Peyer's patch (tissue), 4 donors: ENCODE measurements at places on chromosomes 11 and 22.
A peak's percentile ranks its signal among the peaks of the same experiment; 100 is the strongest.

GRCh38 chr11:10257478-10257877, 36.5 kb downstream of the SBF2 start:
- no peak for DNase-seq

DNA sequence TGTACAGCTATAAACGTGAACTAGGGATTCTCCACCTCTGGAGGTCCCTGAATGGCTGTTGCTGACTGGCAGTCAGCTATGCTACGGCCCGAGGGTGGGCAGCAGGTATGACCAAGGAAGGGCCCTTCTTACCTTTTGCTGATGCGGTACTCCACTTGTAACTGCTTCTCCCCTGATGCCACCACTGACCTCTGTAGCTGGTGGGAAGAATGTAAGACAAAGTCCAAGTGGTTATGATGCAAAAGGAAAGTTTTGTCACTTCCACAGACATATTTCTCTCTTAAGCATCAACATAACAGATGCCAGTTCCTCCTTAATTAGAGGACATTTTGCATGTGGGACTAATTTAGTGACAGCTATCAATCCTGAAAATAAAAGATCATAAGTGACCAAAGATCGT, 32.2 kb downstream of the P4HA3 start:
- DNase-seq: no peak

DNA sequence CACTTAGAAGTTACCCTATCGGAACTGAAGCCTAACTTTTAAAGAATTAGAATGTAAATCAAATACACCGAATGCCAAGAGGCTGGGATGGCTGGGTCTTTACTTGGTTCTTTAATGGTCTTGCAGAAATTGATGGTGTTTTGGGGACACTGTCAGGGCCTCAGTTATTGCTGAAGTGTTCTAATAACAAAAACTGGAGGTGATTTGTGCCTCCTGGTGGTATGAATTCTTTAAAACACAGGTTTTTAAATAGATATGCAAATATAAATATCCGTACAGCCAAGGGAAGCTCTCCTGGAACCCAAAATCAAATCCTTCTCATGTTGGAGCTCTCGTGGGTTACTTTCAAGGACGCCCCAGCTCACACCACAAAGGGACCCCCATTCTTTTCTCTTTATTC, 19.3 kb upstream of the TMPRSS5 start:
- DNase-seq: no peak

DNA sequence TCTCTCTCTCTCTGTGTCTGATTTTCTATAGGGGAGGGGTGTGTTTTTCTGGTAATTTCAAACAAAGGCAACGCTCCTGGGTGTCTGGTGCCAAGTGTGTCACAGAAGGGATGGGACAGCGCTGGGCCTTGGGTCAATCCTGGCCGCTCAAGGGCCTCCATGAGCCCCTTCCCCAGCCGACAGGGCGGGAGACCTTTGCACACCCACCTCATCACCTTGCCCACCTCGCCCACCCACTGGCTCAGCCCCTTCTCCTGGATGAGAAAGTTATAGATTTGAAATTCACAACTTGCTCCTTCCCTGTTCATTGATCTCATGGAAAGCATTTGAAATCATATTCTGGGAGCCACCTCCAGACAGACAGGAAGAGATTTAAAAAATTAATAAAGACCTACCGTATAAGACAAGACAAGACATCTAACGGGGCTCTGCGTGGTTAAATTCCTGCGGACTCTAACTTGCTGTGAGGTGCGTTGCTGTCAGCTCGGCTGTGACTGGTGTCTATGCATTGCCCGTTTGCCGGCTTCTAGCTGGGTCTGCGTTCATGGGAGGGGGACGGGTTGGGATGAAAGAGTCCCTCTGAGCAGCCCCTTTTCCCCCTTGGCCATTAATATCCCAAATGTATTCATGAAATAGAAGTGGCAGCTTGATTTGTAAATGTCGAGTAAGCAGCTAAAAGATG, 27.0 kb downstream of the MPPED1 start:
- DNase-seq: no peak

- DNase-seq: no peak
These were observed 38.3 kb downstream of the TP53I11 start for GRCh38 chr11:44912270-44912987.

GRCh38 chr11:23211221-23211620, 350.9 kb upstream of the CCDC179 start:
- DNase-seq: no peak

GRCh38 chr11:32426819-32427615, 8.3 kb downstream of the WT1 start:
- DNase-seq: no peak

DNA sequence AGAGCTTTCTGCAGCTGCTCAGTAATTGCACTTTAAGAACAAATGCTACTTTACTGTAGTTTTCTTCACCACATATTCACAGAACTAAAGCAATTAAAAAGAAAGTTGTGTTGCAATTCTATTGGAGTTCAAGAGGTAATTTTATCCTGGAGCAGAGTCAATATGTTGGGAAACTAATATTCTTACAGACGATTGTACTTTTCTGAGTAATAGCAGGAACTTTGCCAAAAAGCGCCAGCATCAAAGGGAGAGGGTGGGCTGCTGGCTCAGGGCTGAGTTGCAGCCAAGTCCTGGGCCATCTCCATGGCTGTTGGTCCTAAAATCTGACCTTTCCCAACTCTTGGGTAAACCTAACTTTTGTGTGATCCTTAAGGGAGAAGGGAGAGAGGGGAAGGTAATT, 73.6 kb upstream of the MYO18B start:
- DNase-seq: no peak

GRCh38 chr11:111422494-111423249, 43.6 kb upstream of the POU2AF1 start:
- DNase-seq: peak; percentile 79

GRCh38 chr11:111977146-111978027, 40.2 kb downstream of the DIXDC1 start:
- peak; percentile 65 for DNase-seq

DNA sequence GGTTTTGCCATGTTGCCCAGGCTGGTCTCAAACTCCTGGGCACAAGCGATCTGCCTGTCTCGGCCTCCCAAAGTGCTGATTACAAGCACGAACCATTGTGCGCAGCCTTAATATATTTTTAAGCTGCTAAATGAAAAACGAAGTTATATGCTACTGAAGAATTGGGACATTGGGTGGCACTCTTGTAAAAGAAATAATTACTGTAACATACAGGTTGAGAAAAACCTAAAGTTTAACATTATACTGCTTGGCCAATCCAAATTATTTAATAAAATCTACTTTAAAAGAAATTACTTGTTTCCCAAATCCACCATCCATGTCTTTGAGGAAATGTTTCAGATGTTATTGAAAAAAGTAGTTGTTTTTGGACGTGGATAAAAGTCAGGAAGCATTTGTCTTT, 37.9 kb upstream of the ARHGAP32 start:
- DNase-seq: no peak

DNA sequence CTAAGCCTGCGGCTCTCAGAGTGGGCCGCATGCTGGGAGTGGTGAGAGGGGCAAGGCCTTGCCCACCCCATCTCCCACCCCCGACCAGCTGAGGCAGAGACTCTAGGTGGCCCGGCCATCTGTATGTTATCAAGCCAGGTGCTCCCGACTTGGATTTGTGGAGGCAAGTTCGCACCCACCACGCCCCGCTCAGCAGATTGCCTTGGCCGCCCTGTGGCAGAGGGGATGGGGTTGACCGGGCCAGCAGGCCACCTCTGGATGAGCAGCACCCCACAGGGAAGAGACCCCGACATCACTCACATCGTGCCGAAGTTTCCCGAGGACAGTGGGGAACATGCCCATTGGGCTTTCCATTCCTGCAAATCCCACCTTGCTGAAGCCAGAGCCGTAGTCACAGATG, 40.8 kb downstream of the DHCR7 start:
- no peak for DNase-seq

- no peak for DNase-seq
These were observed 1.0 kb downstream of the MS4A4A start for GRCh38 chr11:60281485-60281884.

GRCh38 chr11:117366248-117366647, 38.6 kb downstream of the CEP164 start:
- no peak for DNase-seq

DNA sequence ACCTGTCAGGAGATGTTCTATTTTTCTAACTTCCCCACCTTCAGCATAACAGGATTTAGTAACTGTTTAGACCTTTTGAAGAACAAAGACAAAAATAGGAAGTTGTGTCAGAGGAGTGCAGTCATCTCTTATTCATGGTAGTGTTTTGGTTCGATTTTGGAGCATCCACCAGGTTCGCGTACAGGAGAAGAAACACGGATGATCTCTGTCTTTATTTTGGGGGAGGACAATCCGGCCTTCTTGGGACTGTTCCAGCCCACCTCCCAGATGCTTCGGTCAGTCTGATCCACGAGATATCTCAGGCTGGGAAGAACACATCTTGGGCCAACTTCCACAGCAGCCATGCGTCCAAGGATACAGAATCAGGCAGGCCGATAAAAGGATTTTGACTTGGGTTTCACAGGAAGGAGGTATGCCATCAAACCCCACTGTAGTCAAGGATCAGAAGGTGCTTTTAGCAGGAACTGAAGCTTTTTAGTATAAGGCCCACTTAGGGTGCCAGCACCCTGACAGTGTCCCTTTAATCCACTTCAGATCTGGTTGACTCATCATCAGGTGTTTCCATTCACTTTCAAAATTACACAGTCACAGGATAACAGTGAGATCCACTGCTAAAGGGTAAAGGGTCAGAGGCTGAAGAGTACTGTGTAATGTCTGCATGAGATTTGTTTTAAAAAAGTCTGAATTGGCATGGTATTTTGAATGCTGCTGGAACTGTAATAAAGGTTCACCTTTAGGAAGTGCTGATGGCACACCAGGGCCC, 16.5 kb downstream of the PATZ1 start:
- DNase-seq: no peak

- no peak for DNase-seq
These were observed 2.3 kb downstream of the PTPRCAP start for GRCh38 chr11:67435031-67435726.
